ENCODE measurements at places on chromosomes 7 and 10. TPM values are rescaled to one million over a fixed set of nuclear protein-coding genes. Genes with fewer than 3 reads are reported as not detected.

GRCh38 chr10:30748152-30748973 is 118.8 kb upstream of the LYZL2 start:
- DNase-seq = no peak

GRCh38 chr7:91228927-91229558 is 35.2 kb upstream of the FZD1 start:
- DNase-seq = peak; percentile 56

- no peak for DNase-seq
Observed at GRCh38 chr10:26843736-26844135, 17.0 kb downstream of the ABI1 start.

The ZNF488 gene
- 2.1 TPM for total RNA-seq

GRCh38 chr7:12257582-12257981 is 46.5 kb downstream of the TMEM106B start:
- DNase-seq = peak; percentile 15

The SLC26A4 gene
- not detected for total RNA-seq

All from PC-3 (cell line).